ENCODE measurements at places on chromosomes 3 and 15.

GRCh38 chr3:67357610-67358458 is 296.6 kb downstream of the SUCLG2 start:
- peak; percentile 41 for DNase-seq

- no peak for DNase-seq
These were observed 9.8 kb downstream of the FAM174B start for GRCh38 chr15:92645731-92646130.

- DNase-seq, result peak; percentile 42
These were observed 102.2 kb downstream of the DLG1 start for GRCh38 chr3:197196192-197196591.

DNA sequence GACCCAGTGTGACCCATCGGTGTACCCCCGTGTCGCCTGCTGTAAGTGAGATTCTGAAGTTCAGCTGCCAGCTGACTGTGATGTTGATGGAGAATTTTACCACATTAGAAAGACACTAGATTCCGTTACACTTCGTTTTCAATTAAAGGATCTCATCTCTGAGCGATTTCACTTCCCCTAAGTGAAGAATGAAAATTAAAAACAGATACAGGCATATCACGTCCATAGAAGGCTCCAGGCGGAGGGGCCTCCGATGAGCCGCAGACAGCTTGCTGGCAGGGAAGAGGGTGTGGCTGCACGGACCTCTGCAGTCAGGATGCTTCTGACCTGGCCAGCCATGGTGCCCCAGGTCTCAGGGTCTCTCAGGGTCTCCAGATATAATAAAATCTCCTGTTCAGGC is 6.6 kb upstream of the CPN2 start:
- no peak for DNase-seq

GRCh38 chr3:139537361-139537760 is 2.2 kb downstream of the RBP1 start:
- peak; percentile 26 for DNase-seq

DNA sequence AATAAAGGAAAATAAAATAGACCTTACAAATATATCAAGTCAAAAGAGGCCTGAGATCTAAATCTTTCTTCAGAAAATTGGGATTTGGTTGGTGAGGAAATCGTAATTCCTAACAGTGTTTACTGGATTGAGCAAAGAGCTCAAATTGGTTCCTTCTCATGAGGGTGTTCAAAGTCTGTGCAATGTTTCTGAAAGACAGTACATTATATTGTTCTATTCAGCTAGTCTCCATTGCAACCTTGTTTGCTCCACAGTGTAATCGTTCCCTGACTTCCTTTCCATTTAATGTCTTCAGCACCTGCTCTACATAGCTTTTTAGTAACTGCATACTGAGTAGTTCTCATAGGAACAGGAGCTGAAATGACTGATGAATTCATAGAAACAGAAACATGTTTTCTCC is 326.8 kb downstream of the SUCLG2 start:
- no peak for DNase-seq

DNA sequence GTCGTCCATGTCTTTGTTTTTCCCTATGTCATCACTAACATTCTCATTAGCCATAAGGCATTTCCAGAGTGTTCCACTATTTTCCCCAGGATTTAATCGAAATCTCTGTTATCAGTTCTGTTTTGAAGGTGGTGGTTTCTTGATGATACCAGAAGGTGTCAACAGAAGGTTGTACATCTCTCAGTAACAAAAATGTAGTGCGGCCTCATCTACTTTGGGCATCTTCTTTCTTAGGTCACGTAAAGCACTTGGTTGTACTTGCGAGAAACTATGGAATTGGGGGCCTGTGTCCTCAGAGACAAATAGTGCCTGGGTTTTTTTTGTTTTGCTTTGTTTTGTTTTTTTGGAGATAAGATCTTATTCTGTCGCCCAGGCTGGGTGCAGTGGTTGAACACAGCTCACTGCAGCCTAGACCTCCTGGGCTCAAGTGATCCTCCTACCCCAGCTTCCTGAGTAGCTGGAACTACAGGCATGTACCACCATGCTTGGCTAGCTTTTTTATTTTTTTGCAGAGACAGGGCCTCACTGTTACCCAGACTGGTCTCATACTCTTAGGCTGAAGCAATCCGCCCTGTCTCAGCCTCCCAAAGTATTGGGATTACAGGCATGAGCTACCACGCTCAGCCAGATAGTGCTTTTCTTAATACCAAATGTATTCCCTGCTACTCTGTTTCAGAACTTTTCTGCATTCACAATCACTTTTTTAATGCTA is 61.2 kb upstream of the FURIN start:
- peak; percentile 18 for DNase-seq

- no peak for DNase-seq
These were observed 22.0 kb upstream of the BCL2L10 start for GRCh38 chr15:52134502-52135144.

DNA sequence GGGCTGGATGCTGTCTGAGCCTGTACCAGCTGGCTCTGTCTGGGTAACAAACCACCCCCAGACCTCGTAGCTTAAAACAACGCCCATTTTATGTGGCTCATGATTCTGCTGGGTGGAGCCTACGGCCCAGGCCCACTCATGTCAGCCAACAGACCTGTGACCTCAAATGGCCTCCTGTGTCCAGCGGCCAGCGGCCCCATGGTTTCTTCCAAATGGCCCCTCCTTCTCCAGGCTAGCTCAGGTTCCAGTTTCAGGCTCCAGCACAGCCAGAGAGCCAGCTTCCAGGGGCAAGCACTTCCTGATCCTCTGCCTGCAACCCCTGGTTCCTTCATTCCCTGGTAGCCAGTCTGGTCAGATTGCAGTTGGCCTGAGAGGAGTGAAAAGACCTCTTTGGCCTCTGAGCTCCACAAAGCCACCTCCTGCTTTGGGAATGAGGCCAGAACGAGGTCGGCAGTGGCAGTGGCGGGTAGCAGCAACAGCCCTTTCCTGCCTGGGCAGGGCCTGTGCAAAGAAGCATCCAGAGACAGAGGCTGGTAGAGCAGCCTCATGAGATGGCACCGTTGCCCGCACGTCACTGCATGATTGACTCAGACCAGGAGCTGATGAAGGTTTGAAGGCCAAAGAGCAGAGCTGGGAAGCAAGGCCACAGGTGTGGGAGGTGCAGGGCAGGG is 21.0 kb upstream of the PLXNA1 start:
- no peak for DNase-seq

DNA sequence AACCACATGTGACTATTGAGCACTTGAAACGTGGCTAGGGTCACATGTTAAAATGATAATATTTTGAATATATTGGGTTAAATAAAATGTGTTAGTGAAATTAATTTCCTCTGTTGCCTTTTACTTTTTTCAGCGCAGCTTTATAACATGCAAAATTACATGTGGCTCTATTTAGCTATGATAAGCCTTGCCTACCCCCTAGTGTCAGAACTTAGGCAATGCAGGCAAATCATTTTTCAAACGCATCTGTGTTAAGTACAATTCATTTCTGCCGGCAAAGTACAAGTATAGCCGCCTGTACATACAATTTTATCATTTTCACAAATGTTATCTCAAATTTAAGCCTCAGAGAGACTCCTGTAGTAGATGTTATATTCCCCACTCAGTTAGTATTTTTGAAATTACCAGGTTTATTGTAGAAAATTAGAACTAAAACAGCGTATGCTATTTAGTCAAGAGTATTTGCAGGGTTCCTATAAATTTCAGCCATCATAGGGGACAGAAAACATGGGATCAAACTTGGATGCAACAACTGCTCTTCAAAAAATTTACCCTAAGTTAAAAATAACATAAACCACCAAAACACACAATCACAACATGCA is 56.1 kb downstream of the TAFA4 start:
- DNase-seq, result peak; percentile 64

DNA sequence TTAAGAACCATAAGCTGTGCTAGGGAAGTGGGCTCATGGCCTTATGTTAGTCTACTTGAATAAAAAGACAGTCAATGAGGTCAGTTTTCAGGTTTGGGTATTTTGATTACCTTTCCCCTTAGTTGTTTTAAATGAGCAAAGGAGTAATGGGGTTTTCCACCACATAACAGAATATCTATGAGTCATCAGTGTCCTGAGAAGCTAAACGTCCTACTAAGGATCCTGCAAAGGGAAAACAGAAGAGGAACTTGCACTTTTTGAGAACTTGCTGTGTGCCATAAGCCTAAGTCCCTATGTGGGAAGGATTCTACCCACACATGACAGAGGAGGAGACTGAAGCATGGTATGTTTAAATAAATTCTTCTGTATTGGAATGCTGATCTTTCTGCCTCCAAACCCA is 292.8 kb upstream of the TMC3 start:
- no peak for DNase-seq

DNA sequence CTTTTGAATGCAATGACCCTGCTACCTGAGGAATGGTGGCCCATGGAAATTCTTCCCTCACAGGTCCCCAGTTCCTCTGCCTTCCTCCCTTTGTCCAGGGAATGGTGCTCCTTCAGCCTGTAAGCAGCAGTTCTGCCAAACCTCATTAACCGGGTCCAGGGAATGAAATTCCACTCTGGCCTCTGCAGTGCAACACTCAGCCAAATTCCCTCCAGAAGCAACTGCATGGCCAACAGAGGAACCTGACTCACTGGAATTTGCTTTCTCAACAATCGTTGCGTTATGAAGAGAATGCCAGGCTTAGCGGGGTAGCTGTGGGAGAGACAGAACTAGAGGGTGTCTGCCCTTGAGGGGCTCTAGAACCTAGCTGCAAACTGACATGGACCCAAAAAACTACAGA is 449.4 kb upstream of the PROK2 start:
- DNase-seq, result peak; percentile 78

GRCh38 chr15:77034695-77035489 is 36.0 kb downstream of the TSPAN3 start:
- DNase-seq, result peak; percentile 16

GRCh38 chr3:114295946-114296345 is 2.1 kb downstream of the TIGIT start:
- DNase-seq, result no peak

DNA sequence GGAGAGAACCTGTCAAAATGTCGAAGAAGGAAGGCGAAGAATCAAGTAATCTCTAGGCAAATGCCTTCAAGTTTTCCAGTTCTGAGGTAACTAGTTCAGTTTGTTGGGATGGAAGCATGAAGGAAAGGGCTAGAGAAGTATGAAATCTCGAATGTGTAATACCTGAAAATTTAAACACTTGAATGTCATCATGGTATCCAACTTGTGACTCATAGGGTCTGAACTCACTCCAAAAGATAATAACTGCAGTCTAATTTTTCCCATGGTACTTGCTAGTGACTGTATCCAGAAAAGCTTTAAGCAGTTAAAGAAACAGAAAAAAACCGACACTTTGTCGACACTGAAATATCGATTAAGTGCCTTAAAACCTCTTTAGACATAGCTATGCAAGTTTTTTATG is 102.9 kb upstream of the CHRM5 start:
- DNase-seq, result peak; percentile 61

DNA sequence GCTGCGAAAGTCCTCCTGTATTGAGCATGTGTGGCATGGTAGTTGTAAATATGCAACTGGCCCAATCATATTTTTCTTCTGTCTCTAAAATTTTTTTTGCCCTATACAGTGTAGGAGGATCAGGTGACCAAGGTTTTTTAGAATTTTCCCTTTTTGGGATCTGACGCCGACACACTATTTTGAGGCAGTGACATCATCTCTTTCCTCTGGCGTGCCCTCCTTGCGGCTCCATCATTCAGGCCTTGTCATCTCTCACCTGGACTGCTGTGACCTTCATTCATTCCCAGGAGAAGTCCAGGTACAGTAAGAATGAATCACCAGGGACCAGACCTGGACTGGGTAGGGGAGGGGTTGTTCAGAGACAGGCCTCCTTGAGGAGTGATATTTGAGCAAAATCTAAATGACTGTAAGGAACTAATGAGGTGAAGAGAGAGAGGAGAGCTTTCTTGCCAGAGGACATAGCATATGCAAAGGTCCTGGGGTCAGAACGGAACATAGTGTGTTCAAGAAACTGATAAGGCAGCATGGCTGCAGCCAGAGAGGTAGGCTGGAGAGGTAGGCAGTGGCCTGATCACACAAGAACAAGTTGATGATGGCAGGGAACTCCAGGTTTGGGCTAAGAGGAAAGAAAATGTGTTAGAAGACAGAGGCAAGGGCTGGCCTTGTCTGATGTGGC is 38.7 kb downstream of the ARNT2 start:
- DNase-seq, result no peak

- no peak for DNase-seq
These were observed 348.2 kb downstream of the GRM7 start for GRCh38 chr3:7209098-7209497.

DNA sequence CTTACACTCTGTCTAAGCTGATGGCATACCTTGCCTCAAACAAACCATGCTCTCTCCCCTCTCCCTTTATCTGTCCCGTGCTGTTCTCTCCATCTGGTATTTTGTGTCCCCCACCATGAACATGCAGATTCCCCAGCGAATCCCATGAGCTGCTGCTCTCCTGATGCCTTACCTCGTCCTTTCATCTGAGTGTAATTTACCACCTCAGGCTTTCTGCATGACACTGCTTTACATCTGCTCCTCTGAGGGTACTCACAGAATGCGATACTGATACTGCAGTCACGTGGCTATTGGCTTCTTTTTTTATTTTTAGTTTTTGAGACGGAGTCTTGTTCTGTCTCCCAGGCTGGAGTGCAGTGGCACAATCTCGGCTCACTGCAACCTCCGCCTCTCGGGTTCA is 341.7 kb downstream of the PTPRG start:
- no peak for DNase-seq

DNA sequence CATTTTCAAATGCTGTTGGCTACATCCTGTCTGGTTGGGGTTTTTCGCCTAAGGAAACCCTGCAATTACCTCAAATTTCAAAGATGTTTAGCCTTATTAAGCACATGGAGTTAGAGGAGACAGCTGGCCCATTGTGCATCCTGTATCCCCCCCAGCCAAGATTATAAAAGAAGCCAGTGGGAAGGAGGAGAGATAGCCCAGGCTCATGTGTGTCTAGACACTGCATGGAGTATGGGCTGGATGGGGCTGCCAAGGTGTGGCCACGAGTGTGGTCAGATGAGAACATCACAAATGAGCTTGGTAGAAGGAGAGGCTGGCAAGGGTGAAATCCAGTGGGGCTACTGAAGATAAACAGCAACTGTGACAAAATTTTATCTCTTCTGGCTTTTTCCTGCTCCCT is 270.0 kb upstream of the TBC1D5 start:
- DNase-seq, result no peak

GRCh38 chr15:50940506-50940905 is 32.0 kb downstream of the AP4E1 start:
- peak; percentile 41 for DNase-seq

DNA sequence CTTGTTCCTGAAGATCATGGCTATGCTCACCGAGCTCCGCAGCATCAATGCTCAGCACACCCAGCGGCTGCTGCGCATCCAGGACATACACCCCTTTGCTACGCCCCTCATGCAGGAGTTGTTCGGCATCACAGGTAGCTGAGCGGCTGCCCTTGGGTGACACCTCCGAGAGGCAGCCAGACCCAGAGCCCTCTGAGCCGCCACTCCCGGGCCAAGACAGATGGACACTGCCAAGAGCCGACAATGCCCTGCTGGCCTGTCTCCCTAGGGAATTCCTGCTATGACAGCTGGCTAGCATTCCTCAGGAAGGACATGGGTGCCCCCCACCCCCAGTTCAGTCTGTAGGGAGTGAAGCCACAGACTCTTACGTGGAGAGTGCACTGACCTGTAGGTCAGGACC is 35.2 kb downstream of the NR1I2 start:
- DNase-seq, result no peak

Data from EH (cell line).